ENCODE measurements at places on chromosomes 2 and 18. TPM values are rescaled to one million over a fixed set of nuclear protein-coding genes. Genes with fewer than 3 reads are reported as not detected.

The PAIP2B gene
- 2.9 TPM for total RNA-seq

The CTNNA2 gene
- 4.7 TPM for total RNA-seq

The ZNF521 gene
- 238 TPM for total RNA-seq

The KIF5C gene
- 50.6 TPM for total RNA-seq

The ITPRID2 gene
- 76.6 TPM for total RNA-seq

The G6PC2 gene
- total RNA-seq = not detected

The GATA6 gene
- total RNA-seq = 23.8 TPM

DNA sequence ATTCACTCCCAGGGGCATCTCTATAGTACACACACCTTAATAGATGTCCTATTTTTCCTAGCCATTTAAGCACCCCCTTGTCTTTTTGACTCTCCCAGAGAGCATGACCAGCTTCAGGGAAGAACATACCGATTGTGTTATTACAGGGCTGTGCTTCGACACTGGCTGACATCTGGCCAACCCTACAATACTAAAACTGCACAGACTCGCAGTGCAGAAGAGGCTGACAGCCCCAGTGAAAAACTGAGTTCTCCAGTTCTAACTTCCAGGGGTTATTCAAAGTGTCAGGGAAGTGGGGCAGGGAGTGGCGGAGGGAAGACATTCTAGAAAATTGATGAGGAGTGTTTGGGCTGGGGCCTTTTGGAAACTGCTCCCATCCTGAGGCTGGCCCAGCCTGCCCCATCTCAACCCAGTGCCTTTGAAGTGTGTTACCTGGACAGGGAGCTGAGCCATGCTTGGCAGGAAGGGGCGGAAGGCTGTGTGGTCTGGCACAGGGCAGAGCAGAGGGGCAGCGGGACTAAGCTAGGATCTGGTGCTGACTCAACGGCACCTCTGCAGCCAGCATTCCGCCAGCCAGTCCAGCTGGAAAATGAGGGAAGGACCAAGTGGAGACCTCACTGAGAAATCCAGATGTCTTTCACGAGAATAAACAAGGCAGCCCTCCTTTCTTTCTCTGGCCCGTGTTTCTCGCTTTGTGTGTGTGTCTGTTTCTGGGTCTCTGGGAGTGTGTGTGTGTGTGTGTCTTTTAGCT lies 15.4 kb upstream of the IGFBP5 start:
- no peaks in the 10 kb centered on the region for H3K4me1 ChIP-seq
- no peaks in the 10 kb centered on the region for H3K36me3 ChIP-seq
- no peak overlapping the region for H3K27ac ChIP-seq
- H3K4me3 ChIP-seq = no peak overlapping the region
- peaks cover 3% of the 10 kb centered on the region for H3K27me3 ChIP-seq

DNA sequence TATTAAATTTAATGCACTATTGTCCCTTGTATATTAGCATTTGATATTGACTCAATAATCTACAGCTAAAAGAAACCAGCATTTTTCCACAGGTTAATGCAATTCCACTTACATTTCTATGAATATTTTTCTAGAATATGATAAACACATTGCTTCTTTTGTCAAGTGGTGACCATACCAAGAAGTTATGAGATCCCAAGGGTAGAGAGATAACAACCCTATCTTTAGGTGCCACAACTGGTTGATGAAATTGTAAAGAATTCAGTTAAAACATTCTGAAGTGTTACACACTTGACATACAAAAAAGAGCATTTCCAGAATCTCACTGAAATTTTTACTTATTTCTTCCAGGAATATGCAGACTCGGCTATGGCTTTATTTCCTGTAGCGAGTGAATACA lies 56.0 kb downstream of the ABCG8 start:
- H3K27me3 ChIP-seq = peaks cover 1% of the 10 kb centered on the region
- peaks cover 11% of the 10 kb centered on the region for H3K36me3 ChIP-seq
- no peaks in the 10 kb centered on the region for H3K4me1 ChIP-seq

- H3K27ac ChIP-seq = no peak overlapping the region
- no peak for DNase-seq
- no peaks in the 10 kb centered on the region for H3K27me3 ChIP-seq
- H3K4me1 ChIP-seq = peaks cover 3% of the 10 kb centered on the region
These were observed 1099.4 kb upstream of the PIK3C3 start for GRCh38 chr18:40855661-40856060.

DNA sequence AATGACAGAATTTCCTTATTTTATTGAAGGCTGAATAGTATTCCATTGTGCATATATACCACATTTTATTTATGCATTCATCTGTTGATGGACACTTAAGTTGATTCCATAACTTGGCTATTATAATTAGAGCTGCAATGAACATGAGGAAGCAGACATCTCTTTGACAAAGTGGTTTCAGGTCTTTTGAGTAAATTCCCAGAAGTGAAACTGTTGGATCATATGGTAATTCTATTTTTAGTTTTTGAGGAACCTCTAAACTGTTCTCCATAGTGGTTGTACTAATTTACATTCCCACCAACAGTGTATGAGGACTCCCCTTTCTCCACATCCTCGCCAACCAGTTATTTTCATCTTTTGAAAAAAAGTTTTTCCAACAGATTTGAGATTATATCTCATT lies 77.5 kb downstream of the TMEM200C start:
- DNase-seq = no peak
- no peak overlapping the region for H3K27ac ChIP-seq
- H3K36me3 ChIP-seq = no peaks in the 10 kb centered on the region
- no peak overlapping the region for H3K4me3 ChIP-seq
- no peaks in the 10 kb centered on the region for H3K27me3 ChIP-seq

- no peak for DNase-seq
These were observed 229.2 kb downstream of the SLC4A3 start for GRCh38 chr2:219856602-219857001.

- no peaks in the 10 kb centered on the region for H3K36me3 ChIP-seq
- peak; percentile 50 for DNase-seq
- H3K27me3 ChIP-seq = peaks cover 8% of the 10 kb centered on the region
- peaks cover 9% of the 10 kb centered on the region for H3K4me1 ChIP-seq
These were observed at the start of gene PTH2R for GRCh38 chr2:208406474-208407451. Gene PTH2R, plus strand, starts transcription at chr2:208406792. Its CDS starts 252 bp downstream, at chr2:208407044.

DNA sequence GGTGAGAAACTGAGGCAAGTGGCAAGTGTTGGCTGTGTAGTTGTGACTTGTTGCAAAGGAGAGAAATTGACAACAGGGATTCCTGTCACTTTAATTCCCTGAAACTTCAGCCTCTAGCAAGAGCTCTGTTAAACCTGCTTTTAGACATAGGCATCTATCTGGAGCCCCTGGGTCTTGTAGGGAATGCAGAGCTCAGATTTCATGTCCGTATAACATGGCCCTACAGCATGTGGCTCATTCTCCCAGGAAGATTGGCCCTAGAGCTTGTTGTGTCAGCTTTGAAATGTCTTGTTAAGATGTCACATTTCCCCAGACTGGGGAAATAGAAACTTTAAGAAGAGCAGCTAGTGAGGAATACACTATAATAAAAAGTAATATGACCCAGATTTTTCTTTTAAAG lies 115.8 kb downstream of the POLE4 start:
- no peak for DNase-seq
- no peak overlapping the region for H3K27ac ChIP-seq
- no peaks in the 10 kb centered on the region for H3K36me3 ChIP-seq

DNA sequence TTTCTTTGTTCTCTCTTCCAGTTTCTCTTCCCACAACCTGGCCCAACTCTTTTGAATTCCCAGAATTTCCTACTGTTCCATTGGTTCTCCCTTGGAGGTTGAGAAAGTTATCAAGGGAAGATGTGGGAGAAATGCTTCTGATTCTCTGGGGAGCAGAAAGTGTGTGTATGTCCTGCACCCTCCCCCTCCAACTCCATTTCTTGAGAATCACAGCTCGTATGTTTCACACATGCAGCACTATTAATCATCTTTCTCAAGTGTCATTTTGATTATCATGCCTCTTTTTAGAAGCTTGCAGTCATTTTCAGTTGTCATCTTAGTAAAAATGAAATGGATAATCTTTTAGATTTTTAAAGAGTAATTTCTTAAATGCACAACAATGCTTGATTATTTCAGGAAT lies 296.8 kb upstream of the SLC39A10 start:
- no peaks in the 10 kb centered on the region for H3K4me1 ChIP-seq
- no peak overlapping the region for H3K27ac ChIP-seq
- no peak for DNase-seq
- H3K27me3 ChIP-seq = no peaks in the 10 kb centered on the region

DNA sequence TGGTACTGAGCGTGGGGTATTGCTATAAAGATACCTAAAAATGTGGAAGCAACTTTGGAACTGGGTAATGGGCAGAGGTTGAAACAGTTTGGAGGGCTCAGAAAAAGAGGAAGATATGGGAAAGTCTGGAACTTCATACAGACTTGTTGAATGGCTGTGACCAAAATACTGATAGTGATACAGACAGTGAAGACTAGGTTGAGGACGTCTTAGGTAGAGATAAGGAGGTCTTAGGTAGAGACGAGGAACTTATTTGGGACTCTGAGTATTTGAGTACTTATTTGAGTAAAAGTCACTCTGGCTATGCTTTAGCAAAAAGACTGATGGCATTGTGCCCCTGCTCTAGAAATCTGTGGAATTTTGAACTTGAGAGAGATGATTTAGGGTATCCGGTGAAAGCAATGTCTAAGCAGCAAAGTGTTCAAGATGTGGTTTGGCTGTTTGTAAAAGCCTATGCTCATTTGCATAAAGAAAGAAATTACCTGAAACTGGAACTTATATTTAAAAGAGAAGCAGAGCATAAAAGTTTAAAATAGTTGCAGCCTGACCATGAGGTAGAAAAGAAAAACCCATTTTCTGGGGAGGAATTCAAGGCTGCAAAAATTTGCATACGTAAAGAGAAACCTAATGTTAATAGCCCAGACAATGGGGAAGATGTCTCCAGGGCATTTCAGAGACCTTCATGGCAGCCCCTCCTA lies 219.6 kb downstream of the PDE1A start:
- no peak overlapping the region for H3K4me3 ChIP-seq
- H3K27me3 ChIP-seq = peaks cover 2% of the 10 kb centered on the region
- peaks cover 5% of the 10 kb centered on the region for H3K36me3 ChIP-seq
- no peaks in the 10 kb centered on the region for H3K4me1 ChIP-seq

DNA sequence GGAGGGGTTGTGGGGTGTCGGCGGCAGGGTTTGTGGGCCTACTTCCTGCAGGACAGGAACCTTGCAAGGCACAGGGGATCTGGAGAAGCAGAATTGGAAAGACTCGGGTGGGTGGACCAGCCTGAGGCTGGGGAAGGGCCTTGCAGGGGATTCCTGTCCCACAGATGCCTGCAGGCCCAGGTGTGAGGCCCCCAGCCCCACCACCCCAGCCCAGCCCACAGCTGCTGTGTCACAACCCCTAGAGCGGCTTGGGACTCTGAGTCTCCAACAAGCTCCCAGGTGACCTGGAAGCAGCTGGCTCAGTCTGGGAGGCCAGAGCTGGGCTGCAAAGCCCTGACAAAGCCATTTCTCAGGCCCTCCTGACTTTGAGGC lies 93.1 kb downstream of the ZFP36L2 start:
- H3K27me3 ChIP-seq = peaks cover 12% of the 10 kb centered on the region
- no peak for DNase-seq
- peaks cover 49% of the 10 kb centered on the region for H3K4me1 ChIP-seq

DNA sequence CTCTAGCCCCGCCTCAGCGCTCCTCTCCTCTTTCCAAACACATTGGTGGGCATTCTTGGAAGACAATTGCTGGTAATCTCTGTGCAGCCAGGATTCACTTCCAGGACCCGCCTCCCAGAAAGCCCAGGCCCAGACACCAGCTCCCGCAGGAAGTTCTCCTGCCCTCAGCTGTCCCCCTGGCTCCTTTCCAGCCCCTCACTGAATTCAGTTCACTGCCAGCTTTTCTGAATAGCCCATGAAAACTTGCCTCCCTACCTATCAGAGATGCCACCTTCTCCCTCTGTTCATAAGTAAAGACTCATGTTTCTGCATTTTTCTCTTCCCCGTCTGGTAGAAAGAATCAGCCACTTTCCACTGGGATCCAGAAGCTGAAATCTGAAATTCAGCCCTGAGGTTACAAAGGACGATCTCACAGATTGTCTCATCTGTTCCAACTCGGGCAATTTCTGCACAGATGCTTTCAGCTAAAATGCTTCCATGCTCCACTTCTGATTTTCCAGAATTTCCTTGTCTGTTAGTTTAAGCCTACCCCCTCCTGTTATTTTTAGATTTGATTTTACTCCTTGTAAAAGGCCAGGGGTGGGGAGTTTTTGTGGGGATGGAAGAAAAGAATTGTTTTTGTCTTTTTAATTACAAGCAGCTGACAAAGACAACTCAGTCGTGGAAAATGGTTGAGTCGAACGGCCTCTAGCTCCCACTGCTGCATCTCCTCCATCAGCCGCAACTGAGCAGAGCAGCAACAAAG lies 98.1 kb downstream of the SP3 start:
- H3K4me1 ChIP-seq = peaks cover 11% of the 10 kb centered on the region
- H3K27me3 ChIP-seq = no peaks in the 10 kb centered on the region
- no peak overlapping the region for H3K27ac ChIP-seq
- H3K4me3 ChIP-seq = no peak overlapping the region
- no peaks in the 10 kb centered on the region for H3K36me3 ChIP-seq
- no peak for DNase-seq

DNA sequence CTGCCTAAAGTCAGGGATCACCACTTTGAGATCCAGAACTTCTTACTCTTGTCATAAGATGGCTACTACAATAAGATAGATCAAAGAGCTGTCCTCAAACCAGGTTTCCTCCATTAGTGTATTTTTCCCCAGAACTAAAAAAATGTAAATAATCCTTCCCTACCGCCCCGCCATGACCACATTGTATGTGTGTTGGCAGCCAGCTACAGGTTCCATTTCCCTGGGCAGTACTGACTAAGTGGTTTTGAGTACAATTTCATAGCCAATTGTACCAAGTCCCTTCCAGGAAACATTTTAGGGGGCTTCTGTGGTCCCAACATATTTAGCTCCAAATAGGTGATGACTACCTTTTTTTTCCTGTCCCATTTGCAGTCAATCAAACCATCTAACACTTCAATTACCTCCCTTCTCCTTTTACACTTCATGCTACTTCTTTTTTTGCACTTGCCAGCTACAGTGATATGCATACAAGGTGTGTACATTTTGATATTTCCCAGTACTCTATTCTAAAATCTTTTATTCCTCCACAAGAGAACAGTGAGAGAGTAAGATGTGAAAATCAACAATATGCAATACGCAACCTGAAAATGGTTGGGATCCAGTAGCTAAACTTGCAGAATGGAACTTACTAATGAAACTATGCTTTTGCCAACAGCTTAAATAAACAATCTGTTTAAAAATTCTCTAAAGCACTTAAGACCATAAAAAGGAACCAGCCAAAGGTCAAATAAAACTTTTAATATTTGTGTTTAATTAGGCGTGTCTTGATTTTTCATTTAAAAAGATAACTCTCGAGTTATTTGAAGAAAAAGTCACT lies 3.9 kb downstream of the PUM2 start:
- DNase-seq = no peak
- no peak overlapping the region for H3K4me3 ChIP-seq
- peak overlapping the region; percentile 5 for H3K27ac ChIP-seq
- H3K36me3 ChIP-seq = no peaks in the 10 kb centered on the region
- H3K27me3 ChIP-seq = no peaks in the 10 kb centered on the region

GRCh38 chr18:22385718-22386117 lies 32.0 kb downstream of the CTAGE1 start:
- no peaks in the 10 kb centered on the region for H3K36me3 ChIP-seq
- DNase-seq = no peak
- H3K27ac ChIP-seq = no peak overlapping the region
- H3K4me1 ChIP-seq = peaks cover 12% of the 10 kb centered on the region

GRCh38 chr2:22854588-22854987 lies 530.4 kb upstream of the KLHL29 start:
- no peaks in the 10 kb centered on the region for H3K27me3 ChIP-seq
- H3K4me3 ChIP-seq = no peak overlapping the region
- H3K4me1 ChIP-seq = no peaks in the 10 kb centered on the region
- H3K36me3 ChIP-seq = no peaks in the 10 kb centered on the region
